ENCODE measurements at places on chromosomes 1 and 21.
A peak's percentile ranks its signal among the peaks of the same experiment; 100 is the strongest.

DNA sequence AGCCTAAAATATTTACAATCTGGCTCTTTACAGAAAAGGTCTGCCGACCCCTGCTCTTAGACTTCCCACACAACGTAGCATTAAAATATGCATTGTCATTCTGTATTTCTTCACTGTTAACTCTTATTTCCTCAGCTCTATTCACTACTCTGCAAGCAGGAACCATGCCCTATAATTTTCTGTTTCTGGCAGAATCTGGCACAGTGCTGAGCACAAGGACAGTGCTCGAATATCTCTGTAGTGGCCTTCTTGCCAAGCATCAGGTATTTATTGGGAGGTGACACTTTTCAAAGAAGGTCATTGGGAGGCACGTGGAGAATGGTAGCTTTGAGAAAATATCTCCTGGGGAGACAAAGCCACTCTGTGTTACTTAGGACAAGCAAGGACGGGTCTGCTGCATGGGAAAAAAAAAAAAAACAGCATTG, 77.9 kb downstream of the PSMG1 start:
- DNase-seq = no peak

GRCh38 chr1:22808186-22808675, 97.6 kb downstream of the EPHB2 start:
- DNase-seq = no peak

DNA sequence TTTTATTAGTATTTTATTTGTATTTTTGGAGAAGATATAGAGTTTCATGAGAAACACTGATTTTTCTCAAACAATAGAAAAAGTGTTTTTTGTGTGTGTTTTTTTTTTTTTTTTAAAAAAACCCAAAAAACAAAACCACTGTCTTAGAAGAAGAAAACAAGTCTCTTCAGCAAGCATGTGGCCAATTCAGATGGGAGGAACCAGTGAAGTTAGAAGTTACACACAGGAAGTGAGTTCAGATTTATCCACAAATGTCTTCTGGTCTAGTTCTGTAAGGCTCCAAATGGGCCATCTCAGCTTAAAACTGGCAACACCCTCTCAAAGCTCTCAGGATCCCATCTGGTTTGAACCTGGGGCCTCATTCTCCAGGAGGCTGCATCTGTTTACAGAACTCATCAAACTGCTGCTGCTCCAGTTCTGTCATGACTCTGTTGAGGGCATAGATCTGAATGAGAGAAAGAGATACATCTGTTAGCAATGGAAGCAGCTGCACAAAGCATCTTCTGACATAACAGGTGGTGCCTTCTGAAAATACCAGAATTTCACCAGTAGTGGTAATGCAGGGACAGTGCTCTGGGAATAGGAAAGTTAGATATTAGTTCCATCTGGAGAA, 9.8 kb upstream of the ERMAP start:
- DNase-seq = no peak

DNA sequence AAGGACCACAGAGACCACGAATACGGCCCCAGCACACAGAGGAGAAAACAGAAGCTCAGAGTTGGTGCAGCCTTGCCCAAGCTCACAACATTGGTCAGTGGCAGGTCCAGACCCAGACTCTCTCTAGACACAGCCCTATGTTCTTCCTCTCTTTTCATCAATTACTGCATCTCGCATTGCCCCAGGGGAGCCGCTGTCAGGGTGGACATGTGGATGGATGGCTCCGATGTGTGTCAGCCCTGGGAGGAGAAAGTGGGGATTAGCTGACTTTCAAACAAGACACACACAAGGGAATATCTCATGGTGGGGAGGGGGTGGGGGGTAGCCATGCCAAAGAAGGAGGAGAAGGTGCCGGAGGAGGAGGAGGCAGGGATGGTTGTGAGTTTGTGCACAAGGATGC, 556.8 kb downstream of the NPHP4 start:
- no peak for DNase-seq

DNA sequence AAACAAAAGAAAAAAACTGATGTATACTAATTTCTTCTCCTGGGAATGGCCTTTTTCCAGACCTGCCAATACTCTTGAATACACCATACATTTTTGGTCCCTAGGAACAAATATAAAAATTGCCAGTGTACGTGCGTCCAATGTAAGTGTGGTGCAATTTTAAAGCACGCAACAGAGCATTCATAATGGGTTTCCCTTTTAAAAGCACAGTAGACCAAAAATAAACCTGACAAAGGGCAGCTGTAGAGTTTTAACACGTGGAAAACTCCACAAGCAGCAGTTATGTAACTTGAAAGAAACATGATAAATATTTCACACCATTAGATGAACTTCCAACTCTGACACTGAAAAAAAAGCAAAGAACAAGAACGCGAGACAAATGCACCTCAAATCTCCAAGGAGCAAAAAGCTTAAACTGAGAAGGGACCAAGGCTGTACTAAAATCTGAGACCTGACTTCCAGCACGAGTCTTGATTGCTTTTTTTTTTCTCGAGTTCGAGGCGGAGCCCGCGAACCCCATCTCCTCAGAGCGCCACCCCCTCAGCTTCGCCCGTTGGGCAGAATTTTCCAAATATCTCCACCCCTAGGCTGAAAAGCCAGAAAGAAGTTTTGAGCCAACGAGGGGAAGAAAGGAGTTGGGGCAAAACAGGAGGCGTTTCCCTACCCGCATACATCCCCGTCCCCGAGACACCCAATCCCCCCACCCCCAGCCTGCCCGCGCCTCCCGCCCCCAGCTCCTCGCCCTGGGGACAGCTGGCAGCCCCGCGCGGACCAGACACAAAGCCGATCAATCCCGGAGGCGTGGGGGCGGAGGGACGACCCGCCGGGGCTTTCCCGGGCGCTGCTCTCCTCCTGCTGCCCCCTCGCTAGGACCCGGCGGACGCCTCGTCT, at the start of gene JAM2:
Gene JAM2, plus strand, starts transcription at position 599 of the 891 bp plus-strand sequence. CDS start 564 bp downstream, outside the sequence.
- DNase-seq = peak; percentile 52

- no peak for DNase-seq
Observed at GRCh38 chr1:222892137-222892769, 77.4 kb downstream of the DISP1 start.

DNA sequence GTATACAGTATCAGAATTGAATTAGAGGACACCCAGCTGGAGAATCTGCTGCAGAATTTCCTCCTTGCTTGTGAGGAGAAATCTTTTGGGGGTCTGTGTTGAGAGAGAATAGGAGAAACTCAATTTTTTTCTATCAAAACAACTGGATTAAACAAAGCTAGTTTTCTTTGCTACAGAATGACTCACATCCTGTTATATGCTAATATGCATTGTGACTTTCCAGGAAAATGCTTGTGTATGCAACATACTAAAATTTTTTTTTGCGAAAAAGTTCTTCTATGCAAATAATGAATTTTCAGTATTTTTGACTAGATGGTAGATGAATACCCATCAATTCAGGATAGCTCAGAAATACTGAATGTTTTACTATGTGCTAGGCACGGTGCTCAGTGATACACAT, 2.2 kb downstream of the VAMP4 start:
- no peak for DNase-seq

DNA sequence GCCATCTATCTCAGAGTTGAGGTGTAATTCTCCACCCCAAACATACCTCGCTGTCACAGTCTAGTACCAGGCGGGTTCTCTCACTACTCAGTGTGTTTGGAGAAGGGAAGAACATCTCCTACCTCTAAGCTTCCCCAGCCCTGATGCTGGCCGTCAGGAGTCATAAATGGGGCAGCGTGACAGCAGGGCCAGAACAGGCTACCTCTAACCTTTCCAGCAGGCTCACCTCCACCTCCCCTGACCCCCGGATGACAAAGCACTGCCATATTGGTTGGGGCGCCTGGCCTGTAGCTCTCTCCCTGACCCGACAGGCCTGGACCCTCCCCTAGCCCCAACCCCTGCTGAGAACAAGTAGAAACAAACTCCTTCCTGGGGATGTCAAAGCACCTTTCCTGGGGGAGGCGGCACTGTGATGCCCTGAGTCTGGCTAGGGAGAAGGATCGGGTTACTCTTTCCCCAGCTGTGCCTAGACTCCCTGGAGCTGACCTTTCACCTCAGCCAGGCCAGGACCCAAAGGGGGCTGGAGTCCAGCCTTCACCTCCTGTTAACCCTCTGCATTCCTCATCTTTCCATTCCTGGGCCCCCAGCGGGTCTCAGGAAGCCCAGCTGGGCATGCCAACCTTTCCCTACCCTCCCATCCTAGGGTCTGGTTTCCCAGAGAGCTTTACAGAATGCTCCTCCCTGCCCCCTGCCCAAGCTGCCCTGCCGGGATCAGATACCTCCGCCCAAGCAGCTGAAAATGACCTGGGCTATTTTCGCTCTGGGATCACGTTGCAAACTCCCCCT, 34.2 kb downstream of the AHDC1 start:
- no peak for DNase-seq

- no peak for DNase-seq
Observed at GRCh38 chr21:18725653-18726052, 322.1 kb upstream of the TMPRSS15 start.

GRCh38 chr1:222104694-222105392, 363.0 kb upstream of the DUSP10 start:
- DNase-seq = no peak

DNA sequence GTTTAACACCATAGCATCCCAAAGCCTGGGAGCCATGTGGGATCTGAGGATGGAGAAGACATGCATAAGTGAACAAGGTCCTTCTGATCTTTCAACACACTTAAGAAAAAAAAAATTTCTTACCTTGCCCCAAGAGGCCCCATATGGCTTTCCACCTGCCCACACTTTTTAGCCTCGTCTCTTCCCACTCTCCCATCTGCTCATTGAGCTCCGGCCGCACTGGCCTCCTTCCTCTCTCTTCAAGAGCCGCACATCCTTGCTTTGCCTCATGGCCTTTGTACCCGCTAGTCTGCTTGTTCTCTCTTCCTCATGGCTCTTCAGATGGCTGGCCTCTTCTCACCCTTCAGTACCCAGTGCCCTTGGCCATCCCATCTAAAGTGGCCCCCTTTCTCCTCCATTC, 70.2 kb upstream of the PDE4B start:
- no peak for DNase-seq

DNA sequence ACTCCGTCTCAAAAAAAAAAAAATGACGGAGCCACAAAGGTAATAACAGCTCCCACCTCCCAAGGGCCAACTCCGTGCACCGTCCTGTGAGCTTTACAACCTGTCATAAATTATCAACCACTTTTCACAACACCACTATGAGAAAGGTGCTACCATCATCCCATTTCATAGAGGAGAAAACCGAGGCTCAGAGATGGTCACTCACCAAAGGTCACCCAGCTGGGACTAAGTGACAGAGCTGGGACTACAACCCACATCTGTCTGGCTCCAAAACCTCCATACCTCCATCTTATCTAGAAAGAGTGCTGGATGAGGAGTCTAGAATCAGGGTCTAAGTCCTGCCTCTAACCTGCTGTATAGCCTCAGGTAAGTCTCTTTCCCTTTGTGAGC, 43.6 kb upstream of the ECE1 start:
- DNase-seq = no peak

Measured in stimulated activated naive CD8-positive, alpha-beta T cell treated with anti-CD3 and anti-CD28 coated beads, Interleukin-15, Interleukin-2, amounts not matched to agents 100 U/mL and 50 U/mL, for 24 hours (primary cell).